Stimulated activated naive CD8-positive, alpha-beta T cell treated with anti-CD3 and anti-CD28 coated beads, Interleukin-15, amount 100 ng/mL, for 72 hours (primary cell): ENCODE measurements at places on chromosomes 2 and 18.

DNA sequence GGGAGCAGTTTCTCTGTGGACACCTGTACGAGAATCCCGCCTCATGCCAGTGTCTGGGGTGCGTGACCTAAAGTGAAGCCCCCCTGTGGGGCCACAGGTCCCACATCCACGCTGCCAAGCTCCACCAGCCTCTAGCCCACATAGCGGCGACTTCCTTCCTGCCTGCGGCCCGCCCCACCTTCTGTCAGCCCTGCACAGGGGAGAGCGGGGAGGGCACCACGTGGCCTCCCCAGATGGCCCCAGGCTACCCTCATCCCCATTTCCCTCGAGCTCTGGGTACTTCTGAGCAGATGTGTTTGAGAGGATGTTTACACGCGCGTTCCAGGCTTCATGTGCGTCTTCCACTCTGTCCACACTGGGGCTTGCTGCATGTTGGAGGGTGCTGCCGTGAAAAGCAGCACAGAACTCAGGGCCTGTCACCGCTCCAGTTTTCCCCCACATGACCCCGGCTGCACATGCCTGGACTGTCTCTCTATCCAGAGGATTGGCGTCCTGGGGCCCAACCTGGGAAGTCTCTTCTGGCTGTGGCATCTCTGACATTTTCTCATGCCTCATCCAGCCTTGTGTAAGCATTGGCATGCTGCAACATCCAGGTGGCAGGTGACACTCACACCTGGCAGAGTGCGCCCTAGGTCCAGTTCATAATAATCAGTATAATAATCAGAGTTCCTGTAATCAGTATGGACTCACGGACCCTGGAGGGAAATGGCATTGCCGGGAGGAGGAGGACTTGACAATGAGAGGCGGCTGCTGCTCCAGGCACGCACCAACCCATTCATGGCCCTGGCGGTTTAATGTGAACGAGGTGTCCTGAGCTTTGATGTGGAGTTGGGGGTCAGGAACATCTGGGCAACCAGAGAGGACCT, 146.3 kb upstream of the TWIST2 start:
- DNase-seq, result no peak

GRCh38 chr2:47024046-47024445, 108.4 kb upstream of the MCFD2 start:
- DNase-seq, result no peak

DNA sequence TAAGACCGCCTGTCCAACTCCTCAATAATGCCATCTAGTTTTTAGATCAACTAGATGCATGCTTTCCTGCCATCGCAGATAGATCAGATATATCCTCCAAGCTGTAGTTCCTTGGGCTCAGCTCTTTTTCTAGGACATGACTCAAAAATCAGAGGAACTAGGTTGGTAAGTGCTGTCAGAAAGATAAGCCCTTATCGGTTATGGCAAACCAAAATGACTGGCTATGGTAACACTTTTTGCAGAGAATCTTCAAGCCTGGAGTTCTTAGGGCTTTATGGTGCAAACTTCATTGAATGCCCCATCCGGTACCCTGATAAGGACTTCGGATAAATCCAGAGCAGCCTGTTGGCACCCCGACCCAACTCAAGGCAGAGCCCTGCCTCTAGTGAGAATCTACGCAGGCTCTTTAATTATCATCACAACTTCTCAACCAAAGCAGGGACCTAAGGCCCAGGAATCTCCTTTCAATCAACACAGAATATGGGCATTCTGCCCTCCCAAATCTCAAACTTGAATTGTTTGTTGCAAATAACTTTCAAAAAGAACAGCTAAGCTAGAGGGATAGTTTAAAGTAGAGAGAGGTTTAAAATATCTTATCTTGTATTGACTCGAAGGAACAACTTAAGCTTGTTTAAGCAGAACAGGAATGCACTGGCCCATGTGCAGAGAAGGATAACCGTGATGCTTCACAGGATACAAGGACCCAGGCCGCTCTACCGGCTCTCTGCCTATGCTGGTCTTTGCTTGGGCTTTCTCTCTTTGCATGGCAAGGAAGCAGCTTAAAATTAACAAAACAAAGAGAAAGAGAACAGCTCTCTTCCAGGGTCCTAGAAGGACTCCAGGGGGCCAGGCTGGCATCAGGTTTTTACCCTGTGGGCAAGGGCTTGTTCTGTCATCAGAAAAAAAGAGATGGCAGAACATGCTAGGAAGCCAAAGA, 3.4 kb upstream of the CYP1B1 start:
- DNase-seq, result no peak

- peak; percentile 51 for DNase-seq
Observed at GRCh38 chr2:7437716-7438632, 520.8 kb downstream of the RNF144A start.

- DNase-seq, result no peak
Observed at GRCh38 chr2:9668687-9669345, 38.0 kb upstream of the YWHAQ start.

- no peak for DNase-seq
Observed at GRCh38 chr18:58392324-58393000, 236.4 kb downstream of the ALPK2 start.

DNA sequence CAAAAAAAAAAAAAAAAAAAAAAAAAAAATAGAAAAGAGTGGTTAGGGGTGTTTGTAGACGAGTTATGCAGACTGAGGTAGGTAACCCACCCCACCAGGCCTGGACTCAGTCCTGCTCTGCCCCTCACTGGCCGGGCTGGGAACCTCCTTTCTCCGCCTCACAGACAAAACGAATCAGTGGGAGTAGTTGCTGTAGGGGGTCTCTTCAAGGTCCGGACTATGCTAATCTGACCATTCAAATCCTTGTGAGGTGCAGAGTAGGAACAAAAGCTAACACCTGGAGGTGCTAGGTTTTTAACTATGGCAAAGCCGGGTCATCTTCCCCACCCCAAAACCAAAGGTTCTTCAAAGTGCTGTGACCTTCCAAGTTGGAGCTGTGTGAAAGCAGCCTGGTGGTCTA, 223.7 kb downstream of the SLC4A3 start:
- DNase-seq, result no peak

DNA sequence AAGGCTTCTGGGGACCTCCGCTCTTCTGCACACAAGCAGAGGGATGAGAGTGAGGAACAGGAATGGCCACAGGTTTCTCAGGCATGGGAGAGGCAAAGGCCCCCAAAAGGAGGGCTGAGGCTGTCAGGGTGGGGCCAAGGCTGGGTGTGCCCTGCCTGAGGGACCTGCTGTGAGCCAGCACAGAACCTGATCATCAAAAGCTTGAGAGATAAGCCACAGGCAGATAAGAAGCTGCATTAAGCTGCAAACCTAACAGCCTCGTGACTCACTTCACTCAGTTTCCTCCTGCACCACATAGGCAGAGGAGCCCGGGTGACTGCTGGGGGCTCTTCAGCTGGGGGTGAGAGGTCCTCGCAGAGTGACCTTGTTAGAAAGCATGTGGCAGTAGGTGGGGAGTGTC, 64.5 kb upstream of the LAPTM4A start:
- no peak for DNase-seq

GRCh38 chr2:158732573-158733429, 62.3 kb upstream of the DAPL1 start:
- no peak for DNase-seq

DNA sequence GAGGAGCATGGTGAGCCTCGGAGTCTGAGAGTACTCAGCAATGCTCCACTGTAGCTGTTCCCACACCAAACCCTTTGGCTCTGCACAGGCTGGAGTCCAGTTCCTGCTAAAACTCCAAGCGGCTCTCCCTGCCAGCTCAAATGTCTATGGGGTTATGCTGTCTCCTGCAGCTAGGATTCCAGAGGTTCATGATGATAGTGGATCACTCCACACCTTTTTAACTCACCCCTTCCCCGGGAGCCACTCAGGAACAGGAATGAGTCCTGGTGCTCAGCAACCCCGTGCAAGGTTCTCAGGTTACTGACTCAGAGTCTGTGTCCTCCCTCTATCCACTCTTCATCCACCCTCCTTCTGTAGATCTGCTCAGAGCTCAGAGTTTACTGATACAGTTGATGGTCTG, 410.0 kb downstream of the CDH19 start:
- no peak for DNase-seq

DNA sequence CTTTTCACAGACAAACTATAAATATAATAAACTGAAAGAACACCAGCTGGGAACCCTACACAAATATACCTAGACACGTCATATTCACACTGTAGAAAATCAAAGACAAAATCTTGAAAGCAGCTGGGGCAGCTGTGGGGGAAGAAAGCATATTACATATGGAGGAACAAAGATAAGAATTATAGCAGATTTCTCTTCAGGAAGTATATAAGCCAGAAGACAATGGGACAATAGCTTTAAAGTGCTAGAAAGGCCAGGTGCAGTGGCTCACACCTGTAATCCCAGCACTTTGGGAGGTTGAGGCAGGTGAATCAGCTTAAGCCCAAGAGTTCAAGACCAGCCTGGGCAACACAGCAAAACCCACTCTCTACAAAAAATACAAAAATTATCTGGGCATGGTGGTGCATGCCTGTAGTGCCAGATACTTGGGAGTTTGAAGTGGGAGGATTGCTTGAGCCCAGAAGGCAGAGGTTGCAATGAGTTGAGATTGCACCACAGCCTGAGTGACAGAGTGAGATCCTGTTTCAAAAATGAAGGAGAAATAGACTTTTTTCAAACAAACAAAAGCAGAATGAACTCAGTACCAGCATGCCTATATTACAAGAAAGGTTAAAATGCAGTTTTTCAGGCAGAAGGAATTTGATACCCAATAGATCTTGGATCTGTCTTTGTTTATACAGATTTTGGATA, 26.8 kb upstream of the ERCC3 start:
- no peak for DNase-seq
